Left renal pelvis (tissue), 4 donors: ENCODE measurements at places on chromosomes 3 and 15. TPM values are rescaled to one million over a fixed set of nuclear protein-coding genes. Genes with fewer than 3 reads are reported as not detected.

GRCh38 chr3:195908694-195909581 is 587 bp upstream of the TNK2 start:
- no peak for DNase-seq

GRCh38 chr15:55968923-55969322 is 24.5 kb downstream of the NEDD4 start:
- DNase-seq, result no peak

DNA sequence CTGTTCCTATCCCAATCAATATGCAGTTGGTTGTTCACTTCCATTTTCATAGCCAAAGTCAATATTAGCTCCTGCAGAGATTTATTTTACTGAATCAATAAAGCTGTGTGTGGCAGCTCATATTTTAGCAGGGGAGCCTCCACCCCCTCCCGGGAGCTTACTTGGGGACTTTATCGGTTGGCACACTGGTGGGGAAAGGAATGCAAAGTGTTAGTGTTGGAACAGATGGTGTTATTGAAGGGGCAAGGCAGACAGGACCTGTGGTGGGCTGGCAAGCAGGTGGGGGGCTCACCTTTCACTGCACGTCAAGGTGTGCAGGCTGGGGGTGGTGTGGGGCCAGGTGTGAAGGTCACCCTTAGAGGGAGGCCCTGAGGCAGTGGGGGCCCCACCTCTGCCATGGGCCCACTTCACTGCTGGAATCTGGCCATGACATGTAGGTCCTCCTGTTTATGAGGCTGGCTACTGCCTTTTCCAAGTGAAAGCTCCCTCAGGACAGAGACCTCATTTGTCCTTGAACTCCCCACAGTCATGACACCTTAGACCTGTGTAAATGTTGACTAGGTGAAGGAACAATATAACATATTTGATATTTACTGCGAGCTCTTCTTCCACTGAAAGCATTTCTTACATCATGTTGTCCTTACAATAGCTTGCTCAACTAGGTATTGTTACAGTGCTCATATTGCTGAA is 44.0 kb upstream of the SEC22A start:
- DNase-seq, result no peak

DNA sequence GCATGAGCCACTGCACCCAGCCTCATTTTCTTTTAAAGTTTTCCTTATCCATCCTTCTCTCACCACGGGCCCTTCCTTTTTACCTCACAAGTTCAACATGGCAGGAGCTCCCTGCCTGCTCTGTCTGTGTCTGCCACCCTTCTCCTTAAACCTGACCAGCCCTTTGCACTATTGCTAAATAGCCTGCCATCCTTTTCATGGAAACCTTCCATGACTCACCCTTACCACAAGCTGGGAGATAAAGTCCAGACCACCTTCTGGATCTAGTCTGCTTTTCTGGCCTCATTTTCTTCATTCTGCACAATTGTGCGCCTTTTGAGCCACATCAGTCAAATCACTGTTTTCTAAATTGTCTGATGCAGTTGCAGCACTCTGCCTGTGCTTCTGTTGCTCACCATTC is 8.9 kb downstream of the PARP14 start:
- no peak for DNase-seq

DNA sequence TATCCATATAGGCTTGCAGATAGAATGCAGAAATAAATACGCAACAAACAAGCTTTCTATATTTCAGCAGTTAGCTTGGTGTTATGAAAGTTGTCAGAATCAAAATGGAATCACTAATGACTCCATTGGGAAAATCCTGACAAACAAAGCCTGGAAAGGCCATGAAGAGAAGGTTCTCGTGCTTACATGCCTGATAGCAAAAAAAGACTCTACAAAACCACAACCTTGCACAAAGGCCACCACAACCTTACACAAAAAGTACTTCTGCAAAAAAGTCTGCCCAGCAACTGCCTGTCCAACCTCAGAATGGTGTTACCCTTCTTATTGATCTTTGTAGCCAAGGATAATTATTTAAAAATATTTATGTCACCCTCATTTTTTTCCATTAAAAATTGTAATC is 14.4 kb upstream of the PLSCR1 start:
- no peak for DNase-seq

DNA sequence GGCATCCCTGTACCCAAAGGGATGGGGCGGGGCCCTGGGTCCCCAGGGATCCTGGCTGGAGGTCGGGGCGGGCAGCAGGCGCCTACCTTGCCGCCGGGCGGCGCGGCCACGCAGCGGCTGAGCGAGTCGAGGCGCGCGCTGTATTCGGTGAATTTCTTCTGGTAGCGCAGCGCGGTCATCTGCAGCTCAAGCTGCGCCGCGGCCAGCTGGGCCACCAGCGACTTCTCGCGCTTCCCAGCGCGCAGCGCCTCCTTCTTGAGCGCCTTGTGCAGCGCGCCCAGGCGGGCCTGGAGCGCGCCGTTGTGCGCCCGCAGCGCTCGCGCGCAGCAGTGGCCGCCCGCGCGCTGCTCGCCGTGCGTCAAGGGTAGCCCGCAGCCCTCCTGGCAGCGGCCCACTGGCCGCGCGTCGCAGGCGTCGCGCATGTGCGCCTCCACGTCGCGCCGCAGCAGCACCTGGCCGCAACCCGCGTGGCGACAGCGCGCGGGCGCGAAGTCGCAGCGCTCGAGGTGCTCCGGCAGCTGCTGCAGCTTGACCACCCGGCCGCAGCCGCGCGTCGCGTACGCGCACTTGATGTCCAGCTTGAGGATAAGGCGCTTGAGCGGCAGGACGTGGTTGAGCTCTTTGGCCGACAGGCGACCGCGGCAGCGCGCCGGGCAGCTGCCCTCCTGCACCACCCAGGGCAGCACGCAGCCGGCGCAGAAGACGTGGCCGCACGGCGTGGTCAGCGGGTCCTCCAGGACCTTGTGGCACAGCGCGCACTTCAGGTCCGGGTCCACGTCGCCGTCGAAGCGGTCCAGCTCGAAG is 522 bp downstream of the PDZRN3 start:
- DNase-seq, result peak; percentile 46

GRCh38 chr15:81024265-81024872 is 23.6 kb downstream of the TLNRD1 start:
- no peak for DNase-seq

GRCh38 chr3:160464321-160464720 is 14.7 kb upstream of the TRIM59 start:
- DNase-seq, result no peak

- no peak for DNase-seq
These were observed 181.5 kb upstream of the ICE2 start for GRCh38 chr15:60660290-60661051.

GRCh38 chr3:149567381-149567780 is 90.4 kb downstream of the WWTR1 start:
- DNase-seq, result no peak

DNA sequence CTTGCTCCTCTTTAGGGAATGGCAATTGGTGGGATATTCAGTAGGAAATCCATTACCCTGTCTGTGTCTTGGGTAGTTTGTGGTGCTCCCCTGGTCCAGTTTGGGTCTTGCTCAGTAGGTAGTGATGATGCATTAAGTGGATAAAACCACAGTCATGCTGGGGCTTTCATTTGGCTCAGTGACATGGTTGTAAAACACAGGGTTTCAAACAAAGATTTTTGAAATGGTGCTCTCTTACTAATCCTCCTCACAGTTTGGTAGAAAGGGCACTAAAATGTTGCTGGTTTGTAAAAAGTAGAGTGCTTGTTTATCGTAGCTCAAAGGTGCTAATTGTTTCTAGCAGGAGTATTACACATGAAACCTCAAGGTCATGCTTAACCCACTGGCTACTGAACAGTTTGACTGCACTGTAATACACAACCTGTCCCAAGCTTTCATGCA is 22.9 kb downstream of the BBX start:
- no peak for DNase-seq

- DNase-seq, result no peak
These were observed 31.9 kb upstream of the TSC22D2 start for GRCh38 chr3:150376001-150376848.

- no peak for DNase-seq
These were observed 99.2 kb downstream of the FHIT start for GRCh38 chr3:61152071-61152470.

GRCh38 chr3:99781761-99782160 is 35.9 kb upstream of the CMSS1 start:
- DNase-seq, result no peak

GRCh38 chr3:31423482-31423881 is 109.2 kb upstream of the STT3B start:
- peak; percentile 29 for DNase-seq

GRCh38 chr15:86973284-86973844 is 893.7 kb downstream of the AGBL1 start:
- DNase-seq, result no peak

DNA sequence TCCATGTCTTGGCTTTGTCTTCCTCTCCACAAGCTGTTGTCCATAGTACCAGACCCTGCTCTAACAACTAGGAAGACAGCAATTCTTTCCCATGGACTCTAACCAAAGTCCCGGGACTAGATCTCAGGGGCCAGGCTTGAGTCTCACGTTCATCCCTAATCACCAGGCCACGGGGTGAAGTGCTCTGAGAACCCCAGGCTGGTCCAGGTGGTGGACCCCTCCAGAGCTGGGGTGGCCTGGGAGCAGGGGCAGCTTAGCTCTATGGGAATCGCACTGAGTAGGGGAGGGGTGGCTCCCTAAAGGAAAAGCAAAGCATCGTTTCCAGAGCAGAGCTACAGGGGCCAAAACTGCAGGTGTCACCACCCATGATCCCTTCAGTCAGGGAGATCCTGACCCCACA is 150.9 kb downstream of the TPRA1 start:
- no peak for DNase-seq

- DNase-seq, result no peak
These were observed 33.9 kb downstream of the SHQ1 start for GRCh38 chr3:72814308-72814707.

DNA sequence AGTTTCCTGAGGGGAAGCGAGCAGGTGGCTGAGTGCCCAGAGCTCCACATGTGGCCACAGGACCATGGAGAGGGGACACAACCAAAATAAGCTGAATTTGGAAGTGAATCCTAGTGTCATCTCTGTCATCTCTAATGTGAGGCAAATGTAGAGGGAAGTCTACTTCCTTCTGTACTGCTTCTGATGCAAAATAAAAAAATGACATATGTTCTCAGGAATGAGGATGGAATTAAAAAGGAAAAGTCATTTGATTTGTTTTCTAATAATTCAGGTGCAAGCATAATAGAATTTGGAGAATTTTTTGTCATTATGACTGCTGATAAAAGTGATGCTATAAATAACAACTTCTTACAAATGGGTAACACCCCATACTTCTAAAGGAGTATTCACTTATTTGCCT is 59.5 kb upstream of the POU1F1 start:
- no peak for DNase-seq

DNA sequence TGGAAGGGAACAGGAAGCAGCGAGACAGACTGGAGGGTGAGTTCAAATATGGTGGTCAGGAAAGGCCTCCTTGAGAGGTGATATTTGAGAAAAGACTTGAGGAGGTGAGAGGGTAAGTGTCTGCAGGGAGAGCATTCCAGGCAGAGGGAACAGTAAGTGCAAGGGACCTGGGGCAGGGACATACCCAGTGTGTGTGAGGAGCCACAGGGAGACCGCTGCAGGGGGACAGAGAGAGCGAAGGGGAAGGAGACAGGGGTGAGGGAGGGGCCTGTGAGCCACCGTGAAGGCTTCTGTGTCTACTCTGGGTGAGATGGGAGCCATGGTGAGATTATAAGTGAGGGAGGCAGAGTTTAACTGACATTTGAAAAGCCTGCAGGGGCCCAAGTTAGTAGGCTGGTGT is 38.0 kb downstream of the WNT7A start:
- no peak for DNase-seq

GRCh38 chr3:20235796-20236195 is 49.8 kb upstream of the SGO1 start:
- no peak for DNase-seq

GRCh38 chr3:9019259-9019961 is 56.1 kb upstream of the RAD18 start:
- DNase-seq, result no peak

- DNase-seq, result no peak
These were observed 20.5 kb downstream of the AP3B2 start for GRCh38 chr15:82689147-82689546.

GRCh38 chr3:133381346-133382109 is 18.3 kb upstream of the BFSP2 start:
- DNase-seq, result no peak

GRCh38 chr3:182937293-182938051 is 42.9 kb downstream of the DCUN1D1 start:
- DNase-seq, result no peak

DNA sequence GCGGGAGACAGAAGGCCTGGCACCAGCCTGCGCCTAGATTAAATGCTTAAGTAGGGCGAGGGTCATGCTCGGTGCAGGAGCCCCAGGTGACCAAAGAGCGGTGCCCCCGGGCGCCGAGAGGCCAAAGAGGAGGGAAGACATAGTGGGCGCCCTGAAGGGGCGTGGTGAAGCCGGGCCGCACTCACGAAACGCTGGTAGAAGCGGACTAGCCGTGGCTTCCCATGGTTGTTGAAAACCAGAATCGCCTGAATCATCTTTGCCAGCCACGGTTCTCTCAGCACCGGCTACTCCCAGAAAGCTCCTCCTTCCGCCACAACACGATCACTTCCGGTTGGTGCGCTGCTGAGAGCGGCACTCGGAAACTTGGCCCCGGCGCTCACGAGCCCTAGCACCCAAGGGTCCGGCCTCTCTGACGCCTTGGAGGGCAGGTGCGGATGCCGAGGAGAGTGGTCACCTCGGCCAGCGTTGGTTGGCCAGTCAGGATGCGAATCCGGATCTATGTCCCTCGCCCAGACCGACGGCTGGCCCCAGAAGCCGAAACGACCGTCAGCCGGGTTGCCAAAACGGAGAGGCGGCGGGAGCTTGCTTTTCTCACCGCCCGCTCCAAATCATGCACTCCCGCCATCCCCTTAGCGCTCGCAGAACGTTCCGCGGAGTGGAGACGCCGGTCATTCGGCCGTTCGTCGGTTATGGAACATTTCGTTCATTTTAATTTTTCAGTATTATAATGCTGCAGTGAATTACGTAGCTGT is at the start of gene AP3S2:
Gene AP3S2, minus strand, starts transcription at position 299 of the 752 bp plus-strand sequence. Its CDS starts 45 bp downstream, at position 254.
- DNase-seq, result peak; percentile 89

GRCh38 chr3:72270072-72270681 is 485.2 kb upstream of the PROK2 start:
- no peak for DNase-seq

DNA sequence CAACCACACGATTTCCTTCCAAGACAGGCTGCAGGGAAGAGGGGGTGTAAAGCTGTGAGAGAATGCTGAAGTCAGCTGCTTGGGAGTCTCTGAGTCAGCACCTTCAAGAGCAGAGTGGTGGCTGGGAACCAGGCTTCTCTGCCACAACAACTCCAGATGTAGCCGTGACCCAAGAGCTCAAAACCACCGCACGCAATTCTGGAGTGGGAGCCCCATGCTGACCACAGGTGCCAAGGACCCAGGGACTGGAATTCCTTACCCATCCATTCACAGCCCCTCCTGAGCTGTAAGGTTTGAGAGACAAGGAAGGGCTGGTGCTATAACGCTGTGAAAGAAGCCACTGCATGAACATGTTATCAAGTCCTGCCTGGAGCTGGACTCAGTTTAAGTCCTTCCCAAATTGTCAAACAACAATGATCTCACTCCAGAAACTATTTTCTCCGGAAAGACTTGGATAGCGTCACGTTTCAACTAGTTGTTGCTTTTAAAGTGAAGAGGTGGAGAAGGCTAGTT is 61.4 kb downstream of the UMPS start:
- no peak for DNase-seq

The CNTN3 gene
- 8.1 TPM for polyA plus RNA-seq

The EPHA6 gene
- polyA plus RNA-seq, result 1.4 TPM

The CEP70 gene
- 33.9 TPM for polyA plus RNA-seq

The LOXL1 gene
- 82.4 TPM for polyA plus RNA-seq

The ABI3BP gene
- 21.5 TPM for polyA plus RNA-seq

The ESYT3 gene
- 0.50 TPM for polyA plus RNA-seq

The MSL2 gene
- polyA plus RNA-seq, result 46.4 TPM

The STARD5 gene
- 4.5 TPM for polyA plus RNA-seq

The SELENOS gene
- 64.9 TPM for polyA plus RNA-seq

The HGD gene
- polyA plus RNA-seq, result 57.7 TPM

The AP3B2 gene
- 1.6 TPM for polyA plus RNA-seq

The GABPB1 gene
- 34.3 TPM for polyA plus RNA-seq

The RPUSD2 gene
- polyA plus RNA-seq, result 8.5 TPM
